NAMALWA (cell line): ENCODE measurements at places on chromosomes 2 and 18.

DNA sequence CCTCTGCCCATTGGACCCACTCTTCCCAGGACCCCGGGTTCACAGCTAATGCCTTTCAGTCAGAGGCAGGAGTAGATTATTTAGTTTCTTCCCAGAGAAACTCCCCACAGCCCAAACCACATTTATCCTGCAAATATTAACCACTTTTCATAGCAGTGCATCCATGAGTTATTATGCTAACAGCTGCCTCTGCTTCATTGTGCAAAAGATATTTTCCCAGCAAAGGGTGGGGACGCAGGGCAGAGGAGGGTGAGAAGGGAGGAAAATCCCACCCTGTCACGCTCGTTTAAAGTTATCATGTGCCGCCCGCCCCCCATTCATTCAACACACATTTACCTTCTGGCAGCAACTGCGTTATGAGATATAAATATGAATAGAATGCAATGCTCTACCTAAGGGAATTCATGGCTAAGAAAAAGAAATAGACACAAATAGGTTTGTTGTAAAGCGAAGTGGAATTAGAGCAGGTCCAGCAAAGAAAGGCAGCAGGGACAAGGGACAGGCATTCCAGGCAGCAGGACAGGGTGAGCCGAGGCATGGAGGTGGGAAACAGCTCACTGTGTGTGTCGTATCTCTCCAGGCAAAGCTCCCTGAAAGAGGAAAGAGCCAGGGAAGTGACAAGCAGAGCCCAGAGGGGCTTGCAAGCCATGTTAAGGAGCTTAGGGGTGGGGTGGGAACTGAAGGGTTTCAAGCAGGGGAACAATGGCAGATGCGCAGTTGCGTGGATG, 46.3 kb upstream of the LTBP1 start:
- DNase-seq = no peak

DNA sequence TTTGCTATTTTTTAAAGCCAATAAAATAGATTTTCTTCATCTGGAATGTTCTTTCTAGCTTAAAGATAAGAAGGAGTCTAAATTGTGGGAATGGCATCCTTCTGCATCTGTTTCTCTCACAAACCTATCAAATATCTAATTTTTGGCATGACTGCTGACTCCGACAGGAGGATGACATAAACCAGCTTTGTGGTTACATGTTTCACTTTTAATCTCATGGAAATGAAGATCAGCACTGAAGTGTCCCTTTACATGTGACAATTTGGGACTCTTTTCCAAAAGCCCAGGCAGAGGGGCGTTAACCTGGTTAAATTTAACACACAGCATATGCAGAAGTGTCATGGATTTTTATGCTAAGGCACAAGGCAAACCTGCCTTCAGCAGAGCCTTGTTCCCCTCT, 694.7 kb downstream of the ARHGAP15 start:
- DNase-seq = no peak

DNA sequence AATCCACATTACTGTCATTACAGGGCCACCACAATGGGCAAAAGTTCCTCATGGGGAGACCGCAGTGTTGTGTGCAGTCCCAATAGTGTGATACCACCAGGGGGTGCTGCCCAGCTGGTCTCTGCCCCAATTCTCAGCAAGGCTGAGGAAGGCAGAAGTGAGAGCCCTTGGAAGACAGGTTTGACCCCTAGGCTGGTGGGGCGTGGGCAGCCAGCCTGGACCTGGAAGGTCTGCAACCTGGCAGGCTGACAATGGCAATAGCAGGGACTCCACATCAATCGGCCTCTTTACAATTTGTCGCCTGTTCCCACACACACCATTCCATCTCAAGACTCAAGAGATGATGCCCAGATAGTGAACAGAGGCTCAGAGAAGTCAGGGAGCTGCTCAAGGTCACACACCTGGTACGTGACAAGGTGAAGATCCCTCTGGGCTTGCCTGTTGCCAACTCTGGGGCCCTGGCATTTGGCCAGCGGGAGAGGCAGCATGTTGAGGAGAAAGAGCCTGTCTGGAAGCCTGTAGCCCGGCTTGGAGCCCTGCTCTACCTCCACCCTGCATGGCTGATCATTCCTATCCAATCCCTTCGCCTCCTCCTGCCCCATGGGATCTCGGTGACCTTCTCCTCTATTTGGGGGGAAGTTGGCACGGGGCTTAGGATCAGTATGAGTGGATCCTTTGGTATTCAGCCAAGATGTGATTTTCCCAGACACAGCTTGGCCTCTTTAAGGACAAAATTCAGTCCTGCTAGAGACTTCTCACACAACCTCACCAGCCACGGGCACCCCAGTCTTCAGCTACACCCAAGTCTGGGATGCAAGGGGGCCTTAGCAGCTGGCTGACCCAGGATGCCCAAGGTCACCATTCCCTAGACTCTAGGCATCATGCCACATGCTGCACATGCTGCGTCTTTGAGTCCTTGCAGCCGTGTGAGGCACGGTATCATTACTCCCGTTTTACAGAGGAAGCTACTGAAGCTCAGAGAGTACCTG, 2.9 kb upstream of the ATOH8 start:
- peak; percentile 74 for DNase-seq

GRCh38 chr2:30511122-30512083, 64.4 kb downstream of the LCLAT1 start:
- DNase-seq = no peak

GRCh38 chr2:111712940-111713515, 171.0 kb downstream of the ANAPC1 start:
- no peak for DNase-seq

DNA sequence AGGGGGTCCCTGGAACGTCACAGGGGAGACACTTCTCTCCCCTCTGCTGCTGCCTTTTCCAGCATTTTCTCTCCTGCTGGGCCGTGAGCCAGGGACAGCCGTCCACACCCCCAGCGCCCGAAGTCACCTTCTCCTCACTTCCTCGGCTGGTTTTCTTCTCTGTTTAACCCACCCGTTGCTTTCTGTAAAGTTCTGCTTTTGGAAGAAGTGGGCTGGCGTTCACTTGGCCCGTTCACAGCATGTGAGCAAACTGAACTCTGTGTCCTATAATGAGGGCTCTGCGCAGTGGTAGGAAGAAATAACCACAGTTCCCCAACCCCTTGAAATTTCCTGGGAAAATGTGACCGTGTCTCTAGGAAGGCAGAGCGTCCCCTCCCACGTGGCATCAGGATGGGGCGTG, 187.0 kb upstream of the HDAC4 start:
- no peak for DNase-seq

- DNase-seq = no peak
Observed at GRCh38 chr2:18930971-18931370, 341.6 kb upstream of the NT5C1B start.

GRCh38 chr2:180520921-180521581, 459.4 kb upstream of the UBE2E3 start:
- DNase-seq = no peak

DNA sequence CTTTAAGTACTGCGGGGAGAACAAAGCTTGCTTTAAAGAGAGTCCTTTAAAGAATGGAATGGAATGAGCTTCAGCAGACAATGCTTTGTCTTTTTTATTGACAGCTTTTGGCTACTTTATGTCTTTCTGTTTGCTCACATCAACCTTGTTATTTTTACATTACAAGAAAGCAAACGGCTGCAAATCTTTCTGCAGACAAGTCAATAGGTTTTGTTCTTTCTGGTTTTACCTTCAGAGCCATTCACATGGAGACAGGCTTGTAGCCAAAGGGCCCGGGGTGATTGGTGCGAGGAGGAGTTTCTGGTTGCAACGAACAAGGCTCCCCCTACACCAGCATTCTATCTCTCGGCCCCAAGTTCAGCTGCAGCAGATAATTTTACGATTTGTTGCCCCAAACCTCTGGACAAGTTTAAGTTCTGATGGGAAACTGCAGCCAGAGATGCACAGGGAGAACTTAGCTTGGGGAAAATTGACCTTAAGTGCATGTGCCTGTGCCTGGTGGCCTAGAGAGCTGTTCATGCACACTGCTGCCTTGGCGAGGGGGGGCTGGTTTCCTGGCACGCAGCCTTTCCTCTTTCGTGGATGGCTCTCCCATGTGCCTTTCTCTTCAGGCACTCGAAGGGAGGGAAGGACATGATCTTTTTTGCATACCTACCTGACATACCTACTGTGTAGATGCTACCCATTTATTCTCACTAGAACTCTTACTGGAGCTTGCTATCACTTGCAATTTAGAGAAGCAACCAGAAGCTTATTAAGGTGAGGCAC, 543.2 kb downstream of the DCDC2C start:
- no peak for DNase-seq

DNA sequence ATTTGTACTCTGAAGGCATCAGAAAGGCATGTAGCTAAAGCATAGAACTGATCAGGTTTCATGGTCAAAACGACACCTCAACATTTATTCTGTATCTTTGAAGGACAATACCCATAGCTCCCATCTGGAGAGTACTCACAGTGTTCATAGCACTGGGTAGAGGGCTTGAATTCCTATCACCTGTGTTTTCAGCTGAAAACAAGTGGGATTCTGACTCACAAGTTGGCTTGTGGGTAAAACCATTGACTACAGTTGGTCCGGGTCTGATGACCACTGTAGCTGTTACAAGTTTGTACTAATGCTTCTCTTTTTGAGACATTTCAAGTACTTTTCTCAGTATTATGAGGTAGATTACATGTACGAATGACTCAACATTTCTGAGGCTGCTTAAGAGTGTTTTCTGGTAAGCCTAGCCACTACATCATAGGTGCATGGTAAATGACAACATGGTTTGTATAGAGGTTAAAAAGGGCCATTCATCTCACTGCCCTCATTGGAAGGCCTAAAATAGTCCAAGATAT, 68.6 kb upstream of the PELI1 start:
- no peak for DNase-seq

- no peak for DNase-seq
Observed at GRCh38 chr2:73697606-73698005, 39.5 kb downstream of the TPRKB start.

GRCh38 chr2:80326214-80326613, 21.7 kb upstream of the LRRTM1 start:
- peak; percentile 56 for DNase-seq

DNA sequence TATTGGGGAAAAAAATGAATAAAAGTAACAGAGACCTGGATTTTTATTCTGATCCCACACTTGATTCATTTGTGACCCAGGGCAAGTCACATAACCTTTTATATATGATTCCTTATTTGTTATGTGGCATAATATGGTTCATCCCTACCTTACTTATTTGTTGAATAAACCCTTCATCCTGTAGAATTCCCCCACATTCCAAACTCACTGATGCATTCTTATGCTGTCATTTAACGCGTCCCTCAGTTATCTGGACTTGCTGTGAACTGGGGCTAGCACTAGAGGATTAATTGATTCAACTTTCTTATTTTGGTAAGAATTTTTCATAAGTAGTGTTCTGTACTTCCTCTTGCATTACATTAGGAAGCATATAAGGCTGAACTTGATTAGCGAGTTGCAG, 384.7 kb upstream of the RAB12 start:
- no peak for DNase-seq
